ENCODE measurements at places on chromosomes 16 and 17.

DNA sequence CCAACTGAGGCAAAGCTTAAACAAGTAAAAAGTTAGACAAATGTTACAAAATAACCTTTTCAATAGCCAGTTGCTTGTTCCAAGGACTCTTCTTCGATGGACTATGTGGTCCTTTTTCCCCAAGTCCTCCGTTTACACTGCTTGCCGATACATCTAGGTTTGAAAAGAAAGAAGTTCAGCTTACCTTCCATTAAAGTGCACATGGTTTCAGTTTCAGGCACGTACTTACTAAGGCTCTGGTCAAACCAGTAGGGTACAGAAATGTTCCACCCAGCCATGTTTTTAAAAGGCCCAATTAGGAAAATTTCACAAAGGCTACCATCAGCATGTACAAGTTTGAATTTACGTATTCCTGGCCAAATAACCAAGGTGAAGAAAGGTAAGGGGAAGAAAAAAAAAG lies 2.1 kb downstream of the SRSF2 start:
- no peak for DNase-seq

GRCh38 chr16:3264137-3265036 lies 8.0 kb upstream of the MEFV start:
- DNase-seq: peak; percentile 99

GRCh38 chr17:59369031-59369975 lies 37.8 kb downstream of the YPEL2 start:
- peak; percentile 70 for DNase-seq

DNA sequence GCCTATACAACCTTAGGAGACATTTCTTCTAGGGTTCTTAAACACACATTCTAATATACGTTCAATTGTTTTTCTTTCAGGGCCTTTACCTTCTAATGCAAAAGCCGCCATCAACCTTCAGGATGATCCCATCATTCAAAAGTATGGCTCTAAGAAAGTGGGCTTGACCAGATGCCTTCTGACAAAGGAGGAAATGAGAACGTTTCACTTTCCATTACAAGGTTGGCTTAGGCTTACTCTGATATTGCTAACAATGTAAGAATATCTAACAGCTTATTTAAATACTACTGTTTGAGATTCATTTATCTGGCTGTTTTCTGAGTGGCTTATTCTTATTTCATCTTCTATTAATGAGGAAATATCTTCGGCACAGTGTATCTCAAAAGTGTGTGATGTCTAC lies 15.4 kb downstream of the REXO5 start:
- DNase-seq: no peak

- peak; percentile 18 for DNase-seq
These were observed 4.6 kb upstream of the ICAM2 start for GRCh38 chr17:64024781-64025731.

DNA sequence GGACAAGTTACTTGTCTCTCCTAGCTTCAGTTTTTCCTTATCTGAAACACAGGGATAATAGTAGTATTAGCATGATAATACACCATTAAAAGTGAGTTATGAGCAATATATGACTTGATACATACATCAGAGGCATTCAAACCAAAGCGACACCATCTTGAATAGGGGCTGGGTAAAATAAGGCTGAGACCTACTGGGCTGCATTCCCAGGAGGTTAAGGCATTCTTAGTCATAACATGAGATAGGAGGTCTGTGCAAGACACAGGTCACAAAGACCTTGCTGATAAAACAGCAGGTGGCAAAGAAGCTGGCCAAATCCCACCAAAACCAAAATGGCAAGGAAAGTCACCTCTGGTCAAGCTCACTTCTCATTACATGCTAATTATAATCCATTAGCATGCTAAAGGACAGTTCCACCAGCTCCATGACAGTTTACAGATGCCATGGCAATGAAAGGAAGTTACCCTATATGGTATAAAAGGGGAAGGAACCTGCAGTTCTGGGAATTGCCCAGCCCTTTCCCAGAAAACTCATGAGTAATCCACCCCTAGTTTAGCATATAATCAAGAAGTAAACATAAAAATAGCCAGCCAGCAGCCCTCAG lies 37.2 kb upstream of the HS3ST3A1 start:
- no peak for DNase-seq

GRCh38 chr17:78817123-78817522 lies 23.5 kb downstream of the USP36 start:
- no peak for DNase-seq

GRCh38 chr17:36460265-36460937 lies 26.1 kb upstream of the ZNHIT3 start:
- DNase-seq: no peak

GRCh38 chr17:39597372-39598046 lies 10.2 kb downstream of the NEUROD2 start:
- DNase-seq: no peak

- DNase-seq: no peak
These were observed 85.4 kb downstream of the BMERB1 start for GRCh38 chr16:15519790-15520189.

- DNase-seq: peak; percentile 85
These were observed at the start of gene CNTNAP1 for GRCh38 chr17:42681976-42682721. CNTNAP1 (plus strand) TSS chr17:42682531; CDS start chr17:42682830, 299 bp downstream.

DNA sequence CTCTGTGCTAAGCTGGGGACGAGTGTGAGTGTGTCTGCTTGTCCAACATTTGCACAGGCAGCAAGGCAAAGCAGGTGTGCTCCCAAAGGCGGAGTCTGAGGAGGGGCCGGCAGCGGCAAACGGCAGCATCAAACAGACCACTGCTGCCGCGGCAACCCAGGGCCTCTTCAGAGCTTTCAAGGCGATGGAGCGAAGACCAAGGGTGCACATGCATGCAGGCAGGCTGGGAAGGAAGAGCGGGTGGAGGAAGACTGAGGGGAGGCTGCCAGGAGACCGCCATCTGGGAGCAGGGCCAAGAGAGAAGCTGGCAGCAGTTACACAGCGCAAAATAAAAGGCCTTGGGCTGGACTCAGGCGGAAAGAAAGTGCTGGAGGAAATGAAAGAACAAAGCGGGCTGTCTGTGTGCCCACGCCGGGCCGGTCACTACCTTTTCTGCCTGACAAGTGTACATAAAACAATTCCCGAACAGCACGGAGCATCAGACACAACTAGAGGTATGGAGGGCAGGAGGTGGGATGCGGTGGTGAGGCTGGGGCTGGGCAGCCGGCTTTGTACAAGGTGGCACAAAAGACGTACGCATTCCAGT lies 8.5 kb downstream of the TIMM22 start:
- peak; percentile 48 for DNase-seq

- no peak for DNase-seq
These were observed 28.9 kb downstream of the ITFG1 start for GRCh38 chr16:47431960-47432359.

DNA sequence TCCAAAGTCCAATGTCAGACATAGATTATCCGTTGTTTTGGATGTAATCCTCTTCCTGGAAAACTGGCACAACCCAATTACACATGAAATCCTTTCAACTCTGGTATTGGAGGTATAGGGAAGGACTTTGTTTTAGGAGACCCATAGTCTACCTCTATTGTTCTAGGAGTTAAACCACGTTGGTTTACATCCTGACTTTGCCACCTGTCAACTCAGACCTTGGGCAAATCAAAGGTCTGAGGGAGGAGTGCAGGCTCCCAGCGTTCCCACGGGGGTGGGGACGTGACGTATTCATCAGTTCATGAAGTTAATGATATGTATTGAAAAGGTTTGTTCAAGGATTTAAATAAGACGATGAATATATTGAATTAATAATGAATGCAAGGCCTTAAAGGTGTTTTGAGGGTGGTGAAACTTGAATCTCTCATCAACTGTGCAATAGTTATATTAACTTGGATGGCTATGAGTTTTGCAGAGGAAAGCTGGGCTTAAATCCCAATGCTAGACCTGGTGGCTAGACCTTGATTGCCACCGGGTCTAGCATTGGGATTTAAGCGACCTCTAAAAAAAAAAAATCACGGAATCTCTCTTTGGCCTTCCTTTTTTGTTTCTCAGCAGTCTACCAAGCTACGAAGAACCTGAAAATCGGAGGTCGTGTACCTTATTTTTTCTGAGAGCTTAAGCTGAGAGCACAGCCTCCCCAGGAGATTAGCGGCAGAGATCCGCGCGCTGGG lies 744 bp upstream of the NF1 start:
- no peak for DNase-seq

DNA sequence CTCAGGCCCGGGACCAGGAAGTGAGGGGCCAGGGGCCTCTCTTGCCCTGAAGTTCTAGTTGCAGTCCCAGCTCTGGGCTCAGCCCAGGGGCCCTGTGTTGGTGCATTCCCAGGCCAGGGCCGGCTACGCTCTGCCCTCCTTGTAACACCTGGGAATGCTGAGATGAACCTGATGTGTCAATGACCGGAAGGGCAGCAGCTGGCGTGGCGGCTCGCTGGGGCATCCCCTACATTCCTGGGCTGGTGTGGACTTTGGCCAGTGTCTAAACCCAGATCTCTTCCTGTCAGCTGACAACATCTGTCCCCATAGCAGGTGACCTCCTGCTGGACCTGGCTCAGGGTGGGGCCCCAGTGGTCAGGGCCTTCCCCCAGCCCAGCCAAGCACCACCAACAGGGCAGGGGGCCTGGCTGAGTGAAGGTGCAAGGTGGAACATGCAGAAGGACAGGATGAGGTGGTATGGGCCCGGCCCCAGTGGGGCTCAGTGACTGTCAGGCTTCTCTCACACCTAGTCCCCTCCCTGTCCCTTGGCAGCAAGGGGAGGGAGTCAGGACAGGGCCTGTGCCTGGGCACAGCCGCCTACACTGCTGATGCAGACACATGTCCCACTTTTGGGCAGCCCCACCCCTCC lies 15.9 kb downstream of the FAM83G start:
- no peak for DNase-seq

- no peak for DNase-seq
These were observed 38.4 kb downstream of the C17orf67 start for GRCh38 chr17:56795221-56795865.

DNA sequence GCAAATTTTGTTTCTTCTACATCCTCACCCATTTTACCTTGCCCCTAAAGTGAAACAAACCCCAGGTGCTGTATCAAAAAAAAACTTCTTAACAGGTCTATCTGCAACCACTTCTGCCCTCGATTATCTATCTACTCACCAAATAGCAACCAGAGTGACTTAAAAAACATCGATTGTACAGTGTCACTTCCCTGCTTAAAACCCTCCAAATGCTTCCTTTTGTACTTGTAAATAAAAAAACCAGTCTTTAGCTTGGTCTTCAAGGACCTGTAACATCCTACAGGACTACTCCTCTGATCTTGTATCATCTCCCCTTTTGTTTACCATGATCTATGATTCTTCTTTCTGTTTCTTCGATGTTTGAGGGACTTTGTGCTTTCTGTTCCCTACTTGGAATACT lies 82.7 kb upstream of the CORO6 start:
- no peak for DNase-seq

DNA sequence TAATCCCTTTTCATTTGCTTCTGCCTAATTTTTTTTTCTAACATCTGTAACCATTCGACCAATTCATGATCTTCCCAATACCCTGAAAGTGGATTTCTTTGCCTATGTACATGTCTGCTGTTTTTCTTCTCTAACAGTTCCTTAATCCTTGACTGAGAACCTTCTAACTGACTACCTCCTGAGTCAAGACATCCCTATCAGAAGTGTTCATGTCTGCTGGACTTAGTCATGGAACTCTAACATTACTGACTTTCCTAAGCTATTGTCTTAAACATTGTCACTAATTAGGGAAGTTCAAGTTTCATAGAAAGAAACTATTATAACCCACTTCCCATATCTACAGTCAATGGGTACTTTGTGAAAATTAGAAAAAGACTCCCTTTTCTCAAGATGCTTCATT lies 52.4 kb upstream of the IRX5 start:
- DNase-seq: peak; percentile 30
